Thoracic aorta (tissue), 2 donors: ENCODE measurements at places on chromosomes 2 and 18.

GRCh38 chr2:138423198-138423597 is 78.4 kb upstream of the SPOPL start:
- no peak for DNase-seq

GRCh38 chr18:44742718-44743311 is 62.1 kb downstream of the SETBP1 start:
- DNase-seq = no peak

GRCh38 chr18:71707985-71708500 is 836.1 kb downstream of the CBLN2 start:
- DNase-seq = no peak

- no peak for DNase-seq
These were observed 8.5 kb downstream of the FMNL2 start for GRCh38 chr2:152343426-152343825.

- no peak for DNase-seq
These were observed 620 bp upstream of the RPL37A start for GRCh38 chr2:216498070-216498378.
